ENCODE measurements at places on chromosomes 2 and 18.

DNA sequence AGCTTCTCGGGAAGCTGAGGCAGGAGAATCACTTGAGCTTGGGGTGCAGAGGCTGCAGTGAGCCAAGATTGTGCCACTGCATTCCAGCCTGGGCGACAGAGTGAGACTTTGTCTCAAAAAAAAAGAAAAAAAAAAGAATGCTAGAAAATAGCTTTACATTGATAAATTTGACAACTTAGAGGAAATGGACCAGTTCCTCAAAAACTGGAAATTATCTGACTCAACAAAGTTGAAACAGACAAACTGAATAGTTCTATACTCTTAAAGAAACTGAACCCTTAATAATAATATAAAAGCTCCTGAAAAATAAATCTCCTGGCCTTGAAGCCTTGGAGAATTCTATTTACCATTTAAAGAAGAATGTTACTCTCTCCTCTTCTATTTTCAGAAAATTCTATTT lies 151.0 kb upstream of the BCL2L11 start:
- DNase-seq = no peak

DNA sequence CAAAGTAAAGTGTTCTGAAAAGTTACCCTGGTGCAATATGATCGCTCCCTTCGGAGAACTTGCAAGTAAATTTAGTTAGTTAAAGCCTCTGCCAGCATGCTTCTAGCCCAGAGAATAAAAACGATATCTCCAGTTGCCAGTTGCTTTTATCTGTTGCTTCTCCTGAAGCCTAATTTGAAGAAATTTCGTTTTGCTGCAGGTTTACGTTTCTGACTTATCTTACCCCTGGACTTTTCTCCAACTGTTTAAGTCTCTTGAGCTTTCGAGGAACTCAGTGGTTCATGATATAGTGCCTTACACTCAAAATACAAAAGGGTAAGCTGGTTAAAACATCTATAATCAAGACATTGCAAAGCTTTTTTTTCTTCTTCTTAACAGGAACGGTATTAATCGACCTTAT lies 131.1 kb downstream of the FAM161A start:
- DNase-seq = no peak

GRCh38 chr2:104766683-104767082 lies 87.2 kb upstream of the POU3F3 start:
- no peak for DNase-seq

GRCh38 chr2:144516981-144517865 lies 2.7 kb downstream of the ZEB2 start:
- DNase-seq = peak; percentile 84

- no peak for DNase-seq
Observed at GRCh38 chr2:10362096-10362897, 59.6 kb downstream of the HPCAL1 start.

DNA sequence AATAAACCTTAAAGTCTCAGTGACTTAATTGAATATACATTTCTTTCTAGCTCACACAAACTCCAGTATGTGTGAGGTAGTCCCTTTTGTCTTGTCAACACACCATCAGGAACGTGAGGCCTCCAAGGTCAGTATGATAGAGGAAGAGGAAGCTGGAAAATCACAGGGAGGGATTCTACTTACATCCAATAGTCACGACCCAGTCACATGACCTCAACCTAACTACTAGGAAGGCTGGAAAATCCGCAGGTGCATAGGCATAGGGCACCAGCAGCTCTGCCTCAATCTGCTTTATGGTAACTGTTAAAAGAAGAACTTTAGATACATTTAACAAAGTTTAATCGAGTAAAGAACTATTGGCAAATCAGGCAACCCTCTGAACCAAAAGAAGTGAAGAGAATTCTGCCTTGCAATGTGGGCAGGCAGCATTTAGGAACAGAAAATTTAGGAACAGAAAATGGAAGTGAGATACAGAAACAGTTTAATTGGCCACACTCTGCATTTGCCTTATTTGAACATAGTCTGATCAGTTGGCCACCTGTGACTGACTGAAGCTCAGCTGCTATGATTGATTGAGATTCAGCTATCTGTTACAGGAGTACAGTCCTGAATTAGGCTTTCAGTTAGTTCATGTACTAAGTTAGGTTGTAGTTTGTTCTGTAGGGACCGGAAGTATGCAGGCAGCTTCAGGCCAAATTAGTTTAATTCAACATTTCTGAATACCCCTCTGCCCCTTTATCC lies 165.0 kb upstream of the PARD3B start:
- no peak for DNase-seq

GRCh38 chr2:182134201-182134600 lies 148.5 kb downstream of the PPP1R1C start:
- DNase-seq = no peak

All from CD8-positive, alpha-beta memory T cell (primary cell).